ENCODE measurements at places on chromosomes 6 and 20.
A peak's percentile ranks its signal among the peaks of the same experiment; 100 is the strongest.

GRCh38 chr6:42898891-42899361 is 16.9 kb upstream of the PTCRA start:
- DNase-seq = peak; percentile 78

DNA sequence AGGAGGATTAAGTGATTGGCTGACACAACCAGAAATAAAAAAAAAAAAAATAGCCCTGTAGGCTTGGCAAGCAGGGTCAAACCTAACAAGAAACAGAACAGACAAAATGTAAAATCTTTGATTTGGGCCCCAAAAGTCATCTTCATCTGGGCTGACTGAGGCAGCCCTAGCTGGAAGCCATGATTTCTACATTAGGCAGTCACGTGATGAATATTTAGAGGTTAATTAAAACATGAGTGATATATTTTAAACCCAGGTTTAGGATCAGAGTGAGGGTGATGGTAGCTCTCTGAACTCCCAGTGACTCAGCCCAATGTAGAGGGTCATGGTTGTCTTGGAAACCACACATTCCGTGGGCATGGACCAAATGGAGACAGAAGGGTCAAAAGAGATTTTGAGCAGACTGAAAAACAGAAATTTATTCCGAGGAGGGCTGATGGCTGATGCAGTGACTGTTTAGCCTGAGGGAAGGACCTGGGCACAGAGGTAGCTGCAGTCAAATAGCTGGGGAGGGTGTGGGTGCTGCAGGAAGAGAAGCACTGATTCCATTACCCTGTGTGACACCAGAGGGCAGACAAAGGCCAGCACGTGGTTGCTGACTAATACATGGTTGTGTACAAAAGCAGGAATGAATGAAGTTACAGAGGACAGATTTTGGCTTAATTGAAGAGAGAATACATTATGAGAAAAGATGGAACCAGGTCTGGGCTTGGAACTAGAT is 573.1 kb upstream of the CHD6 start:
- no peak for DNase-seq

DNA sequence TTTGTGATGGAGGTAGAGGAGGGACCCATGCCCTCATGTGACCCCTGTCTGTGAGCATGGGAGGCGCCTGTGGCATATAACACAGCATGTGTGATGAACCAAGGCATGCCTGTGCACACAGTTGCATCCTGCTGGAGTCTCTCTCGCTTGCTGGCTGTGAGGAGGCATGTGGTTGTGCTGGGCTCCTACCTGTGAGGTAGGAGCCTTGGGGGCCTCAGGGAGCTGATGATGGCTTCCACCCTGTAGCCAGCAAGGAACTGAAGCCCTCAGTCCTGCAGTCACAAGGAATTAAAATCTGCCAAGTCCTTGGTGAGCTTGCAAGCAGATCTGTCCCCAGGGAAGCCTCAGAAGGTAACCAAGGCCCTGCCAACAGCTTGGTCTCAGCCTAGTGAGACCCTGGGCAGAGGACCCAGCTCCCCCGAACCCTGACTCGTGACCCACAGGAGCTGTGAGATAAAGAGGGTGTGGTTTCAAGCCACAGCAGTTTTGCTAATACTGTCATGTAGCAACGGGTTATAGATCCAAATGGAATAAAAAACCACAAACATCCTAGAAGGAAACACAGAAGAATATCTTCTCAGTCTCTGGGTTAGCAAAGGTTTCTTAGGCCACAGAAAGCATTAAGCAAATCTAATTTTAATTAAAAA is 145.7 kb downstream of the WDR27 start:
- DNase-seq = no peak

DNA sequence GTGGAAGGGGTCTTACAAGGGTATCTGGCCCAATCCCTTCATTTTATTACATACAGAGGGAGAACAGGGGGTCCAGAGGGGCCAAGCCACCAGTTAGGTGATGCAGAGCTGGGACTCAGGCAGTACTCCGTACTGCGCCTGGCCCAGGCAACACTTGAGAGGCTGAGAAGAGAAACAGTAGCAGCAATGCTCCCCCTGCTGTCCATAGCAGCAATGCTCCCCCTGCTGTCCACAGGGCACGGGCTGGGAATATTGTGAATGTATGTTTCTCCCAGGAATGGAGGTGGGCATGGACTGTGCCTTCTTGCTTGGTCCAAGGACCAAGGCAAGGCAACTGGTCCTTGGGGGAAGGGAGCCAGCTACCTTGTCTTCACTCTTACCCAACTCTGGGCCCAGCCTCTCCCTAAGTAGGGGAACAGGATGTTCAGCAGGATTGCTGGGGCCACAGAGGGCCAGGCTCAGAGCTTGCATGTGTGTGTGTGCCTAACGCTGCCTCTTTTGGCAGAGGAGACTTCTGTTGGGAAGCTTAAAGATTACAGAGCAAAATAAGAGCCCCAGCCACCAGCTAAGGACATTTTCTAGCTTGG is 14.8 kb upstream of the FAM83C start:
- DNase-seq = peak; percentile 86

DNA sequence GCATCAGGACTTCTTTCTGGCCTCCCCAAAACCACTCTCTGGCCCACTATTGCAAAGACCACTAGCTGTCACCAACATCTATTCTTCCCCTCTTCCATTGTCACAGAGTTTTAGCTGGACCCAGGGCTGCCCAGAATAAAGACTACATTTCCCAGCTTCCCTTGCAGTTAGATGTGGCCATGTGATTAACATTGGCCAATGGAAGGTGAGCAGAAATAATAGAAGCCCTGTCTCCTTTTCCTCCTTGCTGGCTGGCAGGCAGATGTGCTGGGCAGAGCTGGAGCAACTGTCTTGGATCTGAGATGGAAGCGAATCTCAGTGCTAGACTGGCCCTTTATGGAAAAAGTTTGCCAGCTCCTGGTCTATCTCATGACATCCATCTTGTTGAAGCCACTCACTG is 97.0 kb downstream of the KCNB1 start:
- DNase-seq = peak; percentile 65

- no peak for DNase-seq
Measured at GRCh38 chr20:13089950-13090469, 81.2 kb downstream of the SPTLC3 start.

GRCh38 chr6:160104821-160105517 is 16.6 kb upstream of the SLC22A1 start:
- no peak for DNase-seq

GRCh38 chr6:14212020-14212419 is 94.4 kb downstream of the CD83 start:
- DNase-seq = no peak

All from choroid plexus epithelial cell (primary cell).